GM13976 (cell line): ENCODE measurements at places on chromosomes 7 and 10.

DNA sequence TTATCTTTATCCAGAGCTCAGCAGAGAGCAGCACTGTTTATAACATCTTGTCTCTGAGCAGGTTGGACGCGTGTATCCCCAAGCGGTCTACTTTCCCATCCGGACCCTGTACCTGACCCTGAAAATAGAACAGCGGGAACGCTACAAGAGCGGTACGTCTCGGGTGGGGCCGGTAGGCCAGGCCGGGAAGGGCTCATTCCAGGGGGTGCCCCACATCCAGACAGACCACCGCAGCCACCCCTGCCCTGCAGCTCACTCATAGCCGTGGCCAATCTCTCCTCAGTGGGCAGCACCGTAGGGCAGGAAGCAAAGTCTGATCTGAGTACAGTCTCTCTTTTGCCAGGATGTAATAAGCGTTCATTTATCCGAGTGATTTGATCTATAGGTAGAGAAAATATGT, 113.7 kb downstream of the TRRAP start:
- DNase-seq, result no peak

DNA sequence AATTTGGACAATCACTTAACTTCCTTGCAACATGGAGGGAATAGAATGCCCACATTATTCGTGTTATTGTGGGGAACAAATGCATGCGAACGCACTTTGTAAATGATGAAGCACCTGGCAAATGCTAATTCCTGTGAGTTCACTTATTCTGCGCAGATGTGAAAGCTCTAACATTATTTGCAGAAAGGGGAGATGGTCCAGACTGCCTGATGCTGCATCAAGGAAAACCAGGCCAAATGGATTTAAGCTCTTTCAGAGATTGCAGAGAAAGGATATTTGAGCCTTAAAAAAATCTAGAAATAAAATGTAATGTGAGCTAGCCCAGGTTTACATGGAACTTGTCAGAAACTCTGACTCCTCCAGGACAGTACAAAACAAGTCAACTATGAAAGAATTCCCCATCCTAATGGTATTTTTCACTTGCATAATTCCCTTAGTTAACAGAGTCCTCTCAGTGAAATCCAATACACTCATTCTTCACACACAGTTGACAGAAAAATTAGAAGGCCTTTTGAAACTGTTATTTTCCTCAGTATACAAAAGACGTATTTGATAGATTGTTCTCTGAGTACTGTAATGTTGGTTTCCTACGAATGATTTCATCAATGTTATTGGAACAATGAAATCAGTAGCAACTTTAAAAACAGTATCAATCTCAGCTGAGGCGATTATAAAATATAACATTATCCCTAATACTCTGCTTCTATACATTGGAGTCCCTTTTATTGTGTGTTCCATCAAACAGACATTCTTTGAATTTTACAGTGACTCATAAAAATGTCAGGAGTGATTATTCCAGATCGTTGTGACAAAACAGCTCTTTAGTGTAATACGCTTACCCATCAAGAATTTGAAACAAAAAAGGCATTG, 136.3 kb upstream of the ANK3 start:
- DNase-seq, result no peak

DNA sequence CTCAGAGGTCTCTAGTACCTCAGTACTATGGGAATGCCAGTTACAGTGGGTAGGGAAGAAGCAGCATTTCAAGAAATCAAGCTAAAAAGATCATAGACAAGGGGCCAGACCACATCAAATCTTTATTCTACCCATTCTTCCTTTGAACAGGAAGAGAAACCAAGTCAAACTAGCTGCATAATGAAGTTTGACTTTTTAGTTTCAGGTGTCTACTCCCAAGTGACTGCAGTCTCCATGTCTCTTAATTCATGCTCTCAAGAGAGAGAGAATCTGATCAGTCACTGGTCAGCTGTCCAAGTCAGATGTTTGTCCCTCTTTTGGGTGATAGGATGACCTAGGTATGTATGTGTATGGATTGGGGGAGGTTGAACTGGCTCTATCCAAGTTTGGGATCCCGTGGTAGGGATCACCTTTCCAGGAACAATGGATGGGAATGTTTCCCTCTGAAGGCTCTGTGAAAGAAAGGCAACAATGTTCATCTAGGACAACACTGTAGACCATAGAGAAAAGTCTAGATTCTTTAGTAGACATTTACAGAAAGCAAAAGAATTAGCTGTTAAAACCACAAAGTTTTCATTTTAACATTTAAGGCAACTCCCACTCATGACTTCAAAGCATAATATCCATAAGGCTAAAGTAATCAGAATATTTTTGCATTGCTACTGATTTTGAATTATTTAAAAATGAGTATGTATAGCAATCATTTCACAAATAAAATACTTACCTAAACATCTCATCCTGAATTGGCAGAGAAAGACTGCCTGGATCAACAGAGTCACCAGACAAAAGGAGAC, 30.1 kb upstream of the PRTFDC1 start:
- DNase-seq, result no peak

GRCh38 chr10:3081383-3081981, 14.1 kb downstream of the PFKP start:
- DNase-seq, result no peak

DNA sequence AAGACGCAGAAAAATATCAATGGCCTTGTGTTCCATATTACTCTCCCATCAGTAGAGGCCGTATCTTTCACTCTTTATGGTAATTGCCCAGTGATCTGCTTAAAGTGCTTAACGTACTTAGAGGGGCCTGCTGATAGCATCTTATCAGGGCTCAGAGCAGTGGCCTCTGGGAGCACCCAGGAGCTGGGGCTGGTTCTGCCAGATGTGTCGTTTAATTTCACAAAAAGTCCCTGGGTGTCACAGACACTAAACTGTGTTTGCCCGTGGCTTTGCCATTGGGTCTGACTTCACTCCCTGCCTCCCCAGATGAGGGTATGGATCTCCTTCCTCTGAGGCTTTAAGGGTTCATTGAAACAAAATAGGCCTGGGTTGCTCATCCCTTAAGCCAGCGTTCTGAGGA, 435.3 kb downstream of the GATA3 start:
- no peak for DNase-seq

- no peak for DNase-seq
Observed at GRCh38 chr7:121431389-121431995, 35.4 kb upstream of the FAM3C start.

DNA sequence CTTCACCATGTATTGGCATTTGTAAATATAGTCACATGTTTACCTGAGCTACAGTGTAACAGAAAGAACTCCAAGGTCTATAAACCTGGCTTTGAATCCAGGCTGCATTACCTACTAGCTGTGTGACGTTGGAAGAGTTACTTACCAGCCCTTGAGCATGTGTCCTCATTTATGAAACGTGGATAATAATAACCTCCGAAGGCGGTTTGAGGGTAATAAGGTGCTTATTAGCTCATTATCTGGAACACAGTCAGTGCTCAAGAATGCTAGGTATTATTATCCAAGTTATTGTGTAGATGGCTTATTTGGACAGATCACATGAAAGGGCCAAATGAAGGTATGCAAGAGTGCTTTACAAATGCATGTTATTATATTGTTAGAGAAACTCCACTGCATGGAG, 64.9 kb downstream of the SEC23IP start:
- no peak for DNase-seq

DNA sequence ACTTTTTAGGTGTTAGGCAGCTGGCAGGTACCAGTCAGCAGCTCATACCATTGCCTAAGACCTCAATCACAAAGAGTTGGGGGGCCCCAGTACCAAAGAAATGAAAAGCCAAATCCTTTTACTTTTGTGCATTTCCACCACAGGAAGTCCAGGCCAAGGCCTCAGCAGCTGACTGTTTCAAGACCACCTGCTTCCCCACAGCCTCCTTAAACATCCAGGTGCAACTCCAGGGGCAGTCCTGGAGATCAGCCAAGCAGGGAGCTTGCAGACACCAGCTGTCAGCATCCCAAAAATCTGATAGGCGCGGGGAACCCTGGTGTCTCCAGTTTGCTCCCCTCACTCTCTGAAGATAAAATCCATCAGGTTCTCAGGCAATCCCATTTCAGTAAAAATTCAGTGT, 91.5 kb upstream of the EFCAB10 start:
- DNase-seq, result no peak

- DNase-seq, result no peak
Observed at GRCh38 chr7:94355454-94355853, 39.2 kb upstream of the COL1A2 start.

- DNase-seq, result no peak
Observed at GRCh38 chr10:5951167-5951711, 26.1 kb downstream of the IL15RA start.

DNA sequence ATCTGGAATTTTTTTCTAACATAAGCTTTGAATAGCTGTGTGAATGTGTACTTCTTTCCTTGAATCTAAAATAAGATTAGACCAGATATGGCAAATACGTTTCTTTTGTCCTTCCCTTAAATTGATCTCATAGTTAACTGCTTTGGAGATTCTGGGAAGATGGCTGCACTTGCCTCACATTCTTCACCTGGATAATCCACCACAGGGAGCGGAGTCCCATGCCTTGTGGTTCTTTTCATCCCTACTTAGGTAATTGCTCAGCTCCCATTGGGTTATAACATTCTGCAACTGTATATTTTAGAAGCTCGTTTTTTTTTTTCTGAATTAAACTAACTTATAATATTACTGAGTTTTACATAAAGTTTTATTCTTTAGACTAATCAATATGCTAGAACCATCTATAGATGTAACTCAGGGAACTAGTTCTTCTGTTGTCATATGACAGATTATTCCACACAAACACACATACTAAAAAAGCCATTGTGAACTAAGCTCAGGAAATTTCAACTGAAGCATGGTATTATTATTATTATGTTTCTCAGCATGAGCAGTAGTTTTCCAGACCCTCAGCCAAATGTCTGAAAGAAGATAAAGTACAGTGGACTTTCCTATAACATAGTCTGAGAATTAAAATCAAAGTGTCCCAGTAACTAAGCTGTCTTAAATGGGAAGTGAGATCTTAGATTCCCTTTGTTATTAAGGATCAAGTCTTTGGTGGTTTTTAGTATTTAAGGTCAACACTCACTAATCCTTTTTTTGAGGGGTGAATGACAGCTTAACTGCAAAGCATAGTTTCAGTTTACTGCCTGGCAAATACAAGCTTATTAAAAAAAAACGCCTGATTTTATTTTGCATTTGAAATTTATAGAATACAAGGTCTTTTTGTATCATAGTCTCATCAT, 182.3 kb downstream of the PPP1R9A start:
- DNase-seq, result no peak

- DNase-seq, result no peak
Observed at GRCh38 chr7:119397156-119397555, 875.8 kb upstream of the KCND2 start.

- no peak for DNase-seq
Observed at GRCh38 chr7:42254217-42254616, 17.2 kb upstream of the GLI3 start.

DNA sequence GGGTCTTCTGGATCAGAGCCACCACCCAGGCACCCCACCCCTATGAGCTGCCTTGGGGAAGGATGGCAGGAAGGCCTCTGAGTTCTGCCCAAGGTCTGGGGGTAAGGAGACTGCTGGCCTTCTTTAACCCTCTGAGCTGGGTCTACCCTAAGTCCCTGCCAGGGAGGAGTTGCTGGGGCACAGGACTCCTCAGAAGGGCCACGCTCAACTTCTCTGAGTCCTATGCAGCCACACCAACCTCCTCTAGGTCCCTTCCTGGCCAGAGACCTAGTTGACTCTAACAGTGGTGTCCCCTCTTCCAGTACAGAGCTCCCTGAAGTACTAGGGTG, 2.6 kb upstream of the NEURL1 start:
- DNase-seq, result no peak

- DNase-seq, result no peak
Observed at GRCh38 chr7:114312649-114313048, 102.0 kb upstream of the FOXP2 start.

GRCh38 chr7:15470825-15471668, 90.8 kb downstream of the AGMO start:
- no peak for DNase-seq

GRCh38 chr10:57754803-57755202, 512.9 kb downstream of the IPMK start:
- DNase-seq, result no peak

GRCh38 chr10:62778125-62778524, 26.4 kb upstream of the ADO start:
- no peak for DNase-seq

DNA sequence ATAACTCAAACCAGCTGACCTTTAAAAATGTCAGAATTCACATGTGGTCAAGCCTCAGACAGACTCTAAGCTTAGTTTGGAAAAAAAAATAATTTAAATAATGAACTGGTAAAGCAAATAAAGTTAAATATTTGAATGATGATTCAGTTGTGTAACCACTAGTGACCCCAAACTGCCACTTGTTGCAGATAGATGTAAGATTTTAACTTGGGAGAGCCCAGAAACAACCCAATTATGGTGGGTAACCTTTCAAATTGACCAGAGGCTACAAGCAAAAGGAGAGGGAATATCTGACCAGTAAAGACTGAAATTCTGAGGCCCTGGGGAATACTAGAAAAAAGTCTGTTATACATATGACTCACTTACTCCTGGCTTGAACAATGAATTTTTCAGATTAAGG, 268.1 kb downstream of the HPSE2 start:
- no peak for DNase-seq

DNA sequence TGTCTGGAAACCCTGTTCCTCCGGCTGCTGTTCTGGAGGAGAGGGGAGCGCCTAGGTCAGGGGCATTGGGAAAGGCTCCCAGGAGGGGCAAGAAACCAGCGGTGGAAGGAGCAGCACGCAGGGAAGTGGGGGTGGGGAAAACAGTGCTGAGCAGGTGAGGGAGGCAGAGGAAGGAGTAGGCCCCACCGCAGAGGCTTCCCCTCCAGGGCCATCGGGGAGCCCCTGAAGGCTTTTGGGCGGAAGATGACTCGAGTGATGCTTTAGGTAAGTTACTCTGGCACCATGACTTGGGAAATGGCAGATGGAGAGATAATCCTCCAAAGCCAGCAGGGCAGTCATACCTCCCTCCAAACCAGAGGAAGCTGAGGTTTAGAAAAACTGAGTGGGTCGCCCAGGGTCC, 106.5 kb upstream of the ANLN start:
- DNase-seq, result no peak

DNA sequence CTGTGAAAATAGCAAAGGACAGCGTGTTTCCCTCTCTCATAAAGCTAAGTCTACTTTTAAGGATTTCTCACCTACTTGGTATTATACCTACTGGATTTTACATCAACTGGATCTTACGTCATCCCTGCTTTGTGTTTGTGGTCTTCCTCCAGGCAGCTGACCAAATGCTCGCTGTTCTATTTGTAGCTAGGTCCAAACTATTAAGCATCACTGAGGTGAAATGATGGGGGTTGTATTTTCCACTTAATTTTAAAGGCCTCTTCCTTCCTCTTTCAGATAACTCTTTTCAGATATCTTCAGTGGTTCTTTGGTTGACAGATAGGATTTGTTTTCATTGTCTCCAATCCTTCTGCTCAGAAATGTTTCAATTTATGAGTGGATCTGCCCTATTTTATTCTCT, 169.7 kb downstream of the RNLS start:
- DNase-seq, result no peak

- DNase-seq, result no peak
Observed at GRCh38 chr7:20799566-20800366, 13.1 kb upstream of the SP8 start.
